Memory B cell (primary cell): ENCODE measurements at places on chromosomes 16 and 17.

GRCh38 chr17:74920306-74920620, 2.8 kb downstream of the USH1G start:
- H3K36me3 ChIP-seq: no peaks in the 10 kb centered on the region
- H3K4me1 ChIP-seq: peaks cover 12% of the 10 kb centered on the region
- peaks cover 26% of the 10 kb centered on the region for H3K27me3 ChIP-seq

DNA sequence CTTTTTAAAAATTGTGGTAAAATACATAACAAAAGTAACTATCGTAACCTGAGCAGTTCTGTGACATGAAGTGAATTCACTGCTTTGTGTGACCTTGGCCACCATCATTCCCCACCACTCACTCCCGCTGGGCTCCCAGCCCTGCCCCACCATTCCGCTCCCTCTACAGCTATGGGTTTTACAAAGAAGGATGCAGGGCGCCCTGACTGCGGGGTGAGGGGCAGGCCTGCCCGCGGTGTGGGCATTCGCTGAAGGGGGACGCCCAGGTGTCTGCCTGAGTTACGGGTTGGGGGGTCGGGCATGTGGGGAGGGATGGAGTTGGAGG, at the start of gene CEMP1:
TSS of gene CEMP1 (minus strand) at position 38 of the 325 bp plus-strand sequence. CDS start 335 bp downstream, outside the sequence.
- H3K36me3 ChIP-seq: peaks cover 6% of the 10 kb centered on the region
- H3K4me1 ChIP-seq: peaks cover 14% of the 10 kb centered on the region
- H3K4me3 ChIP-seq: peak within 1 kb of the TSS; percentile 90
- no peak for DNase-seq

- peak overlapping the region; percentile 15 for H3K27ac ChIP-seq
- no peak overlapping the region for H3K4me3 ChIP-seq
- H3K4me1 ChIP-seq: no peaks in the 10 kb centered on the region
- H3K36me3 ChIP-seq: no peaks in the 10 kb centered on the region
- no peaks in the 10 kb centered on the region for H3K27me3 ChIP-seq
These were observed 29.5 kb upstream of the ULK2 start for GRCh38 chr17:19897090-19897837.

- DNase-seq: no peak
- no peak overlapping the region for H3K27ac ChIP-seq
- H3K4me1 ChIP-seq: peaks cover 10% of the 10 kb centered on the region
- no peaks in the 10 kb centered on the region for H3K27me3 ChIP-seq
- H3K36me3 ChIP-seq: no peaks in the 10 kb centered on the region
These were observed 21.4 kb upstream of the MPRIP start for GRCh38 chr17:17020821-17021193.

DNA sequence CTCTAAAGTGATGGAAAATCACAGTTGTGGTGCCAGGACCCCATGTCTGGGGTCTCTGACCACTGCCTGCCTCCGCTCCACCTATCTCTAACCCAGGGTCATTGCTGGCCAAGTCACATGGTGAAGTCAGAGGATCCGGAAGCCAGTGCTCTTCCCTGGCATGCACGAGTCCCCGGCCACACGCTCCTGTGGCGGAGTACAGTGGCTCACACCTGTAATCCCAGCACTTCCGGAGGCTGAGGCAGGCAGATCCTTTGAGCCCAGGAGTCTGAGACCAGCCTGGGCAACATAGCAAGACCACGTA, 21.5 kb upstream of the RBFOX3 start:
- H3K4me1 ChIP-seq: no peaks in the 10 kb centered on the region
- no peak overlapping the region for H3K27ac ChIP-seq
- no peak overlapping the region for H3K4me3 ChIP-seq
- no peak for DNase-seq

DNA sequence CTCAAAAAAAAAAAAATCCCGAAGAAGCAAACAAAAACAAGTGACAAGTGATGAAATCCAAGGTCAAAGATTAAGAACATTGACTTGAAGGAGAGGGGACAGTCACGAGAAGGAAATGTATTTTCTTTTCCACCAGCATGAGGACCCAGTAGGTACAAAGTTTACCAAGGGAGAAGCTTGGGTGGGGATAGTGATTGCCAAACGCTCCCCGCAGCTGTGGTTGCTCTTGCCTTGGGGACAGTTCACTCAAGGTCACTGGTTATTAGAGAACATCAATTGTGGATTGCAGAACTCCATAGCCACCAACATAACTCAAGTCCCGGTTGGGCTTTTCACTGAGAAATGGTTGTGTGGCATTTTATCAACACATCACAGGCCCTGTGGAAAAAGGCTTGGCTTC, 27.0 kb downstream of the RSL1D1 start:
- no peaks in the 10 kb centered on the region for H3K27me3 ChIP-seq
- DNase-seq: no peak
- H3K27ac ChIP-seq: no peak overlapping the region
- no peaks in the 10 kb centered on the region for H3K4me1 ChIP-seq

GRCh38 chr16:10616756-10617640, 36.6 kb upstream of the EMP2 start:
- H3K27me3 ChIP-seq: peaks cover 3% of the 10 kb centered on the region
- H3K36me3 ChIP-seq: no peaks in the 10 kb centered on the region
- no peak for DNase-seq
- peaks cover 11% of the 10 kb centered on the region for H3K4me1 ChIP-seq

DNA sequence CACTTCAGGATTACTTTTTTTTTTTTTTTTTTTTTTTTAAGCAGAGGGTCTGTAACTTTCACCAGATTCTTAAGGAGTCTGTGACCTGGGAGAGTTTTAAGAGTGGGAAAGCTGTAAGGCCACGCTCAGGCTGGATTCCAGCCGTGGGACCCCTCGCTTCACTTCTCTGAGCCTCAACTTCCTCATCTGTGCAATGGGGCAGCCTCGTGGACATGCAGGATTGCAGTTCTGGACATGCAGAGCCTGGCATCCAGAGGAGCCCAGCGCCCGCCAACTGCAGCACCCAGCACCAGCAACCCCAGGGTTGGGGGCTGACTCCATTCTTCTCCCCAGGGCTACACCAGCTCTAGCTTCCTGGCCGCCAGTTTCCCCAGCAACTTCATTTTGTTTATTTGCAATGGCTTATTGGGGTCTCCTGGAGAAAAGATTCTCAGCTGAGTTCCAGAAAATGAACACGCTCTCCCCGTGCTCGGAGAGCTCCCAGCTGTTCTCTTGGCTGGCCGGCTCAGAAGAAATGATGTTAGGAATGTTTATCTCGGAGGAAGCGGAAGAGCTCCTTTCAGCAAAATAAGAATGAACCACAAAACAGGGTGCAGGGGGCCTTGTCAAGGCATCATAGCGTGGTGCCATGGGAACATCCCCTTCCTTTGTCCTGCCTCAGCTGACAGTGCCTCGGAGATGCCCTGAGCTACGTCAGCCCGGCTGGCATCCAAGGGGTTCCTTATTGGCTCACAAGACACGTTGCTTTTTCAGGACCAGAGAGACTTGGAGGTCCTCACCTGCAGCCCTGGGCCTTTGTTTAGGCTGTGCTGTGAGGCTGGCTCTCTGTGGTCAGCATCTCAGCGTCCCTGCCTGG, 22.9 kb upstream of the ZCCHC14 start:
- no peak for DNase-seq
- no peak overlapping the region for H3K4me3 ChIP-seq
- peaks cover 1% of the 10 kb centered on the region for H3K36me3 ChIP-seq
- H3K4me1 ChIP-seq: no peaks in the 10 kb centered on the region
- H3K27me3 ChIP-seq: peaks cover 19% of the 10 kb centered on the region
- no peak overlapping the region for H3K27ac ChIP-seq

DNA sequence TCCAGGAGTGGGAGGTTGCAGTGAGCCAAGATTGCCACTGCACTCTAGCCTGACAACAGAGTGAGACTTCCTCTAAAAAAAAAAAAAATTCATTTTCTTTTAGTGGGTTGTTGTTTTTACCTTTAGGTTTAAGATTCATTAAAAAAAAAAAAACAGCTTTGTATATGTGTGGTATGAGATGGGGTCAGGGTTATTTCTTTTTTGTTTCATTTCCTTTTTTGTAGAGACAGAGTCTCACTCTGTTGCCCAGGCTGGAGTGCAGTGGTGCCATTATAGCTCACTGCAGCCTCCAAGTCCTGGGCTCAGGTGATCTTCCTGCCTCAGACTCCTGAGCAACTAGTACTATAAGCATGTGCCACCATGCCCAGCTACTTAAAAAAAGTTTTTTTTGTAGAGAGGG, 47.0 kb downstream of the BCAS3 start:
- H3K4me3 ChIP-seq: no peak overlapping the region
- no peaks in the 10 kb centered on the region for H3K27me3 ChIP-seq
- H3K4me1 ChIP-seq: peaks cover 3% of the 10 kb centered on the region
- no peak overlapping the region for H3K27ac ChIP-seq
- H3K36me3 ChIP-seq: peaks cover 13% of the 10 kb centered on the region
